Testis (tissue), 5 donors: ENCODE measurements at places on chromosomes 4 and X. TPM values are rescaled to one million over a fixed set of nuclear protein-coding genes. Genes with fewer than 3 reads are reported as not detected.
A peak's percentile ranks its signal among the peaks of the same experiment; 100 is the strongest.

The GPR78 gene
- total RNA-seq, result 0.39 TPM

The HELT gene
- not detected for total RNA-seq

The SSR4 gene
- 294 TPM for total RNA-seq

The XAGE2 gene
- total RNA-seq, result not detected

The SPP1 gene
- total RNA-seq, result 71.7 TPM

DNA sequence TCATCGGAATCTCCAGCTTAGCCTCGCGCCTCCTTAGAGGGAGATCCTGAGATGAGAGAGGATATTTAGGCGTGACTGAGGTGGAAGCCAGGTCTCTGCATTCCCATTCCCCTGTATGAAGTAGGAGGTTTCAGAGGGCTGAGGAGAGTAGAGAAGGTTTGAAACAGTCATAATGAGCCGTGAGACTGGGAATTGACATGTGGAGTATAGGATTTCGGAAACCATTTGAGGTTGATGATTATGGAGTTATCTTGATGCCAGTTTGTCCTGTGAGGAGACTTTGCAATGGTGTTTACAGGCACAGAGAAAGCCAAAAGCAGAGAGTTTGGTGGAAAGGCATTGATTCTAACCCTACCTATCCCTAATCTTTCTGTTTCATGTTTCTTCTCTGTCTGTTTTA, 2.0 kb downstream of the CHST7 start:
- H3K4me3 ChIP-seq, result peak overlapping the region; percentile 66
- no peaks in the 10 kb centered on the region for H3K27me3 ChIP-seq

DNA sequence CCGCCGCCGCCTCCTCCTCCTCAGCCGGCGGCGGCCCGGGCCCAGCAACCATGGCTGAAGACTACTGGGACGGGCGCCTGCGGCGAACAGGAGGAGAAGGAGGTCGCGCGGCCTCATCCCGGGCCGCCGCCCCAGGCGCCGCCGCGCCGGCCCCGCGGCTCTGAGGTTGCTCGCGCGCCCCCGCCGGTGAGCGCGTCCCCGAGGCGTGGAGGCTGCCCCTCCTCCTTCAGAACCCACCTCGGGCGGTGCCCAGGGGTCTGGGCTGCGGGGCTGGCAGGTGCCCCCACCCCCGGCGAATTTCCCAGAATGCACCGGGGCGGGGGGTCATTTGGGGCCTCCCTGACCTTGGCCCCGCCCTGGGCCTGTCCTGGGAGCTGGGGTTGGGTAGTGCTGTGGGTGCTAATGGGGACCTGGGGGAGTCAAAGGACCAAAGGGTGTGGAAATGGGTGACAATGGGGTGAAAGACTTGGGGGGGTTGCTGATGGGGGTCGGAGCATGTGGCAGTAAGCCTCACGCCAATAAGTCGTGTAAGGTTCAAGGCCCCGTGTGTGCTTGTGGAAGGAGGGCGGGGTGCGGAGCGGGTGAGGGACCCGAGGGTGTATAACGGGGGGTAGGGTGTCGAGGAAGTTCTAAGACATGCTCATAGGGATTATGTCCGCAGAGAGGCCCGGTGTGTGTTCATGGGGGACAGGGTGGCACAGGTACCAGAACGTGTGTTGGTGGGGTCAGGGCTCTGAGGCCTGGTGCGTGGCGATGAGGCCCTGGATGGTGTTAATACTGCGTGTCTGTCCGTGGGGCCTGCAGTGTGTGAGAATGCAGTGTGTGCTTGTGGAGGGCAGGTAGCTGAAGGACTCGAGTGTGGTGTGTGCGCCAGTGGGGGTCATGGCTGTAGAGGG, 687 bp downstream of the CDK16 start:
- peaks cover 6% of the 10 kb centered on the region for H3K4me1 ChIP-seq
- peak overlapping the region; percentile 95 for H3K27ac ChIP-seq
- no peaks in the 10 kb centered on the region for H3K27me3 ChIP-seq
- DNase-seq, result peak; percentile 26
- peak overlapping the region; percentile 69 for H3K4me3 ChIP-seq
- no peaks in the 10 kb centered on the region for H3K36me3 ChIP-seq

DNA sequence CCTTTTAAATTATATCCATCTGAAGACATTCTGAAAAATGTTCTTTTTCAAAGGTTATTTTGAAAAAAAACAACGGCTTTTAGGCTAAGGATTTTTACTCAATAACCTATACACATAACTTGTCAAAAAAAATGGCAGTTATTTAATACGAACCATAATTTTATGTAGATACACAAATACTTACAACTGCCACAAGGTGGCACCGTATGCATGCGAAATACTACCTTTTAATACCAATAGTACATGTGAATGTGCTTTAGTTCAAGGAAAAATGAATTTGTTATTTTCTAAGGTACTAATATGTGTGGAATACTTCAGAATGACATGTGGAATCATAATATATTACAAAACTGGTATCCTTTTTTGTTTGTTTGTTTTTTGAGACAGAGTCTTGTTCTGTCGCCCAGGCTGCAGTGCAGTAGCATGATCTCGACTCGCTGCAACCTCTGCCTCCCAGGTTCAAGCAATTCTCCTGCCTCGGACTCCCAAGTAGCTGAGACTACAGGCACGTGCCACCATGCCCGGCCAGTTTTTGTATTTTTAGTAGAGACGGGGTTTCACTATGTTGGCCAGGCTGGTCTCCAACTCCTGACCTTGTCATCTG, 4.6 kb upstream of the MAD2L1 start:
- no peaks in the 10 kb centered on the region for H3K4me1 ChIP-seq
- no peaks in the 10 kb centered on the region for H3K36me3 ChIP-seq
- H3K4me3 ChIP-seq, result no peak overlapping the region
- no peaks in the 10 kb centered on the region for H3K27me3 ChIP-seq
- DNase-seq, result no peak

GRCh38 chr4:44150091-44150576, 298.5 kb downstream of the KCTD8 start:
- H3K27me3 ChIP-seq, result no peaks in the 10 kb centered on the region
- H3K4me1 ChIP-seq, result no peaks in the 10 kb centered on the region

DNA sequence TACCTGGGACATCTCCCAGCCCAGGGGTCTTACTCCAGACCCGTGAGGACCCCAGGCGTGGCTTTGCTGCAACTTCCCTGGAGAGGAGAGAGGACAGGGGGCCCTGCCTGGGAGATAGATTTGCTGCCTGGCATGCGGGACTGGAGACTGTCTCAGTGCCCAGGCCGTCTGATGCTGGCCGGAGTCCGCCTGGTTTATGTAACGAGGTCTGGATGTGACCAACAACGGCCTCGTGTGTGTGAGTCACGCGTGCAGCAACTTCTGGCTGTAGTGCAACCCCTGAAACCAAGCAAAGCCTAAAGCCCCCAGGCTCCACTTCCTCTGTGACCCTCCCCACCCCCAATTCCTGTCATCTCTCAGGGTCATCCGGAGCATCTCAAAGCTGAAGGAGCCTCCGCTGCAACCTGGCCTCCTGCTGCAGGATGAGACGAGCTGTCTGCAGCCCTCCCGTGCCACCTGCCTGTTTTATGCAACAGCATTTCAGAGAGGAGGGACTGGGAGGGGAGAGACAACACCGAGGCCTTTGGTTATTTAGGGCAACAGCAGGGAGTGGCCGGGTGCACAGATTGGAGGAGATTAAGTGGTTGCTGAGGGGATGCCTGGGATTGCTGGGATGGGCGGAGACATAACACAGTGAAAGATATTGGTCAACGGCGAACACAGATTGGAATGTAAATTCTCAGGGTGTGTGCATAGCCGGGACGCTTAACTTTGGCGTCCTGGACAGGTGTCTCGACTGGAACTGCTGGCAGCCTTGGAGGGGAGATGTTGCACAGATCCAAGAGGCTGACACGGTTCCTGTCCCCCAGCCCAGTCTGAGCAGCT, 16.0 kb downstream of the XG start:
- no peak overlapping the region for H3K4me3 ChIP-seq
- H3K36me3 ChIP-seq, result no peaks in the 10 kb centered on the region
- no peaks in the 10 kb centered on the region for H3K4me1 ChIP-seq
- no peaks in the 10 kb centered on the region for H3K27me3 ChIP-seq

- H3K4me3 ChIP-seq, result no peak overlapping the region
- no peaks in the 10 kb centered on the region for H3K27me3 ChIP-seq
- H3K27ac ChIP-seq, result no peak overlapping the region
- no peaks in the 10 kb centered on the region for H3K4me1 ChIP-seq
- no peaks in the 10 kb centered on the region for H3K36me3 ChIP-seq
These were observed 134.6 kb downstream of the KDM6A start for GRCh38 chrX:45007598-45007997.

DNA sequence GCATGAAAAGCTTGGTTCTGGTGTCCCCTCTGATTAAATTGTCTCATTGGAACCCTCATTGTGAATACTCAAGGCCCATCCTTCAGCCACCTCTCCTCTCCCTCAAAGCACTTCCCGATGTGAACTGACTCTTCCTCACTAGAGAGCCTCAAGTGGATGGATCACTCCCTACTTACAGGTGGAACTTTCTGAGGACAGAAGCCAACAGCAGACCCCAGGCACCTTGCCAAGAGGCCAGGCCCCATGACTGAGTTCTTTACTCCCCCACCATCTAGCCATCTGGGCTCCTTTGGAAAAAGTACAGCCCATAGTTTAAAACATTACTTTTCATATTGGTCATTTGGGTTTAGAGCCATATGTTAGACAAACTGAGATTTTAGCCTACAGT, 224.1 kb downstream of the SHROOM3 start:
- no peaks in the 10 kb centered on the region for H3K36me3 ChIP-seq
- no peak for DNase-seq
- H3K27ac ChIP-seq, result no peak overlapping the region
- no peaks in the 10 kb centered on the region for H3K4me1 ChIP-seq
- H3K27me3 ChIP-seq, result no peaks in the 10 kb centered on the region

DNA sequence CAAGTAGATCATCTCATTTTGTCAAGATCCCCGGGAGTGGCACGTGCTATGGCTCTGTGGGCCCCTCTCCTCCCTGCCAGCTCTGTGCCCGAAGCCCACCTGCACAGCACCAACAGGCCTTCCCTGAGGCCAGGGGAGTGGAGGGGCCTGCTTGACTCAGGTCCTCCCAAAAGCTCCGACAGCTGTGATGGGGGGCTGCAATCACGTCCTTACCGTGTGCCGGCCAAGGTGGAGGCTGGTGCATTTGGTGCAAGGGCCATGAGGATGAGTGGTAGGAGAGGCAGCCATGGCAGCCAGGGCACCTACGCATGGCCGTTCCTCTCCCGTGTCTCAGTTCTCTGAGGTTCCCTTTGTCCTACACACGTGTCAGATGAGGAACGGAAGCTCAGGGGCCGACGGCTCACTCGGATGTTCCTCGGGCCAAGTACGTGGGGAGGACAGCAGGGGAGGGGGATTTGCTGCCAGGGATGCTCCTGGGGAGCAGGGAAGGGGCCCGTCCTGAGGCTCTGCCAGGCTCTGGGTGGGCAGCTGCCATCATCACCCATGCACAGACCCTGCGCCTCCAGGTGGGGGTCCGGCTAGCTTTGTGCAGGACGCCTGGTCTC, 95.8 kb downstream of the HMX1 start:
- H3K36me3 ChIP-seq, result no peaks in the 10 kb centered on the region
- H3K27ac ChIP-seq, result no peak overlapping the region
- no peaks in the 10 kb centered on the region for H3K4me1 ChIP-seq
- DNase-seq, result no peak
- no peak overlapping the region for H3K4me3 ChIP-seq

DNA sequence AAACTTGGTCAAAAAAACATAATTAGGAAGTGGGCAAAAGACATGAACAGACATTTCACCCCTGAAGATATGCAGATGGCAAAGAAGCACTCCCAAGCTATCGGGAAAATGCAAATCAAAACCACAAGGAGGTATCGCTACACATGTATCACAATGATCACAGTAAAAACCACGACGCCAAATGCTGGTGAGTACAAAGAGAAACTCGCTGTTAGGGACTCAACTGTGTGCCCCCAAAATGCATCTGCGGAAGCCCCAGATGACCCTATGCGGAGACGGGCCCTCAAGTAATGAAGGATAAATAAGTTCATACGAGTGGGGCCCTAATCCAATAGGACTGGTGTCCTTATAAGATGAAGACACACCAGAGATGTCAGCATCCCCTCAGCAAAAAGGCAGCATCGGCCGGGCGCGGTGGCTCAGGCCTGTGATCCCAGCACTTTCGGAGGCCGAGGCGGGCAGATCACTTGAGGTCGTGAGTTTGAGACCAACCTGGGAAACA, 10.2 kb downstream of the GAK start:
- H3K36me3 ChIP-seq, result no peaks in the 10 kb centered on the region
- no peak overlapping the region for H3K4me3 ChIP-seq
- H3K4me1 ChIP-seq, result no peaks in the 10 kb centered on the region
- no peaks in the 10 kb centered on the region for H3K27me3 ChIP-seq
- DNase-seq, result no peak

DNA sequence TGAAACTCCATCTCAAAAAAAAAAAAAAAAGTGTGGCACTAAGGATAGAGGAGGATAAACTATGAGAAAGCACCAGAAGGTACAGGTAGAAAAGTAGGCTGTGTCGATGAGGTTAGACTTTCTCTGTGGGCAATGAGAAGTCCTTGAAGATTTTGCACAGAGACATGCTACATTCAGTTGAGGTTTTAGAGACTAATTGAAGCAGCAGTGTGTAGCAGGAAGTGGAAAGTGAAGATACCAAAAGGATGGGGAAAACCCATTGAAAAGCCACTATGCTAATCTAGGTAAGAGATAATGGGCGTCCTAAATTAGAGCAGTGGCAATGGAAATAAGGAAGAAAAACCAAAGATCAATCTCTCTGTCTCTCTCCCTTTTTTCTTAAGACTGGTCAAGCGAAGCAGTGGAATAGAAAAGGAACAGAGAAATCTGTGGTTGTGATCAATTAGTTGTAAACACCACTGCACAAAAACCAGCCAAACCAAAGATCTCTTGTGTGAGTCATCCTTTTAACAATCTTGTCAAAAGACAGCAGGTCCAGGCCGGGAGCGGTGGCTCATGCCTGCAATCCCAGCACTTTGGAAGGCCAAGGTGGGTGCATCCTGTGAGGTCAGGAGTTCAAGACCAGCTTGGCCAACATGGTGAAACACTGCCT, 3.5 kb downstream of the SPINK2 start:
- no peak for DNase-seq
- H3K36me3 ChIP-seq, result no peaks in the 10 kb centered on the region
- H3K4me3 ChIP-seq, result no peak overlapping the region

- H3K4me1 ChIP-seq, result no peaks in the 10 kb centered on the region
- no peak for DNase-seq
- H3K27ac ChIP-seq, result no peak overlapping the region
- H3K4me3 ChIP-seq, result no peak overlapping the region
- no peaks in the 10 kb centered on the region for H3K36me3 ChIP-seq
These were observed 22.4 kb upstream of the NEIL3 start for GRCh38 chr4:177287255-177287654.

GRCh38 chr4:101306764-101307615, 40.3 kb downstream of the PPP3CA start:
- no peak overlapping the region for H3K27ac ChIP-seq
- peaks cover 7% of the 10 kb centered on the region for H3K4me1 ChIP-seq
- H3K27me3 ChIP-seq, result no peaks in the 10 kb centered on the region
- H3K36me3 ChIP-seq, result no peaks in the 10 kb centered on the region
- no peak overlapping the region for H3K4me3 ChIP-seq
- no peak for DNase-seq

- H3K4me3 ChIP-seq, result no peak overlapping the region
- H3K27me3 ChIP-seq, result no peaks in the 10 kb centered on the region
- no peaks in the 10 kb centered on the region for H3K4me1 ChIP-seq
- no peak overlapping the region for H3K27ac ChIP-seq
- DNase-seq, result no peak
These were observed 23.4 kb downstream of the PDE6B start for GRCh38 chr4:648579-649292.
